ENCODE measurements at places on chromosomes 4 and X.

- no peak for DNase-seq
Observed at GRCh38 chr4:184792334-184792733, 33.4 kb downstream of the ACSL1 start.

- DNase-seq, result no peak
Observed at GRCh38 chr4:13910556-13910955, 283.0 kb upstream of the BOD1L1 start.

GRCh38 chr4:169922632-169923276 is 103.4 kb downstream of the MFAP3L start:
- DNase-seq, result no peak

- DNase-seq, result no peak
Observed at GRCh38 chr4:134935320-134935719, 733.7 kb upstream of the PABPC4L start.

DNA sequence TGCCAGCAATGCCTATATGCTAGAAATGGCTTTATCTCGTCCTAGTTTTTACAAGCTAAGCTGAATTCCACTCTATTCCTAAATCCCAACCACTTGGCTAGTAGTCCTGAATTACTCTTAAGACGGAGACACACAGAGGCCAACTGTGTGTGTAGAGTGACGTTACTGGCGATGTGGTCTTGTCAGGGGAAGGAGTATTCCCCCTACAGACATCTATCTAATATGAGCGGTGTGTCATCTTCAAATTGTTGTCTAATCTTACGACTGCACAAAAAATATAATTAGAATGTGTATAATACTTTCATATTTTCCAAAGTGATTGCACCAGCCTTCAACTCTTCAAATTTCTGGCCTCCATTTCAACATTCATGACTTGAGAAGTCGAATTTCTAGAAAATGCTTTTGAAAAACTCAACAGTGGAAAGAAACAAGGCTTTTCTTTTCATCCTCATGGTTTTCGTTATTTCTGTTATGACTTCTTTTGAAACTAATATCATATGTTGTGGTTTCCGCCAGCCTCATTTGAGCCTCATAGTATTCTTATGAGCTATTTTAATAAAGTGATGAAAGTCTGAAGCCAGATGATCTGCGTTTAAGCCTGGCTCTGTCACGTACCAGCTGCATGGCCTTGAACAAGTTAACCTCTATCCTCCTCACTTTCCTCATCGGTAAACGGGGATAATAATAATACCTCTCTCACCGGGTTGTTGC is 132.3 kb downstream of the SOWAHB start:
- DNase-seq, result no peak

DNA sequence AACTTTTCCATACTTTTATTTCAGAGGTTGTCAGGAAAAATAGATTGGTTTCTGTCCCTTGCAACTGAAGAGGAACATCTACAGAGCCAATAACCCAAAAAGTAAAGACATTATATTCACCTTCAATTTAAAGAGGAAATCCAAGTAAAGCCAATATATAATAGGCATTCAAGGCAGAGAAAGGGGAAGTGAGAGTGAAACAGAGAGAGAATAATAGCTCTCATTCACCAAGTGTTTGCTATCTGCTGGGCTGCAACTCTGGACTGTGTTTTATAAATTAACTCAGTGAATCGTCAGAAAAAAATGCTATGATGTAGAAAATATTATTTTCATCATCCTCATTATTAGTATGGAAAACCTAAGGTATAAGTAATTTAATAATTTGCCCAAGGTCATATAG is 448.5 kb downstream of the TRAM1L1 start:
- no peak for DNase-seq

DNA sequence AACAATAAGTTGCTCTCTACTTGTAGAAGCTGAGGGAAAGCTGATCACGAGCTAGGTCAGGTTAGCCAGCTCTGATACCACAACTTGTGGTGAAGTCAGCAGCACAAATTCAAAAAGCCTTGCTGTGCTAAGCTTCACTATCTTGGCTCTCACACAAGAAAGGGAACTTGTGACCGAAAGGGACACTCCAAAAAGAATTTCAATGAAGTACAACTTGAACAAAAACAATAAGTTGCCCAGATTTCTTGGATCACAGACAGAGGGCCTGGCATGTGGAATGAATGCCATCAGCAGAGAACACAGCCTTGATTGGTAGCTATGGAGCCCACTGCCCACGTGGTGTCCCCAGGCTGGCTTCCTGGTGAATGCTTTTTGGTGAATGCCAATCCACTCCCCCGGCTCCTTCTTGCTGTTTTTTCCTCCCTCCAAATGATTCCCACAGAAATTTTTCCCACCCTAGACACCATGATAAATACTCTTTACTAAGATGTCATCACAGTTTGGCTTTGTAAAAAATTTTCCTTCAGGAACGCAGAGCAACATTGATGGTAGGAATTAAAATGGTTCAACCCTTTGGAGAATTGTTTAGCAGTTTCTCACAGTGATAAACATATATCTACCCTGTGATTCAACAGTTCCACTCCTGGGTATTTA is 82.6 kb downstream of the ANXA3 start:
- no peak for DNase-seq

GRCh38 chr4:1715002-1715758 is 3.1 kb upstream of the SLBP start:
- no peak for DNase-seq

DNA sequence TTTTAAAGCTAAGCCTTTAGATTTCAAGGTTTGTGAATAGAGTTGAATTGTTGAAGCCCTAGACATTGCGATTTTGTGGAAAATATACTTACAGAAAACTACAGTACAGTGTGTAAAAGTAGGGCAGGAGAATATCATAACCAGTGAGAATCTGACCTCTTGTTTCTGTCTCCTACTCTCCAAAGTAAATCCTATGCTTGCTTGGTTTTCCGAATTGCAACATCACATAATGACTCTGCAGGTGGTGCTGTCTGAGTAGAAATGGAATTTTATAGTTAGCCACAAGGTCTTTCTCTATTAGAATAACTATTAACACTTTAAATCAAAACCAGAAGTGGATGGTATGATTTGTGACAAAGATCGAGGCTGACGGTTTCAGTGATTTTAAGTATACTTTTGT is 505.6 kb downstream of the RAPGEF2 start:
- DNase-seq, result no peak

DNA sequence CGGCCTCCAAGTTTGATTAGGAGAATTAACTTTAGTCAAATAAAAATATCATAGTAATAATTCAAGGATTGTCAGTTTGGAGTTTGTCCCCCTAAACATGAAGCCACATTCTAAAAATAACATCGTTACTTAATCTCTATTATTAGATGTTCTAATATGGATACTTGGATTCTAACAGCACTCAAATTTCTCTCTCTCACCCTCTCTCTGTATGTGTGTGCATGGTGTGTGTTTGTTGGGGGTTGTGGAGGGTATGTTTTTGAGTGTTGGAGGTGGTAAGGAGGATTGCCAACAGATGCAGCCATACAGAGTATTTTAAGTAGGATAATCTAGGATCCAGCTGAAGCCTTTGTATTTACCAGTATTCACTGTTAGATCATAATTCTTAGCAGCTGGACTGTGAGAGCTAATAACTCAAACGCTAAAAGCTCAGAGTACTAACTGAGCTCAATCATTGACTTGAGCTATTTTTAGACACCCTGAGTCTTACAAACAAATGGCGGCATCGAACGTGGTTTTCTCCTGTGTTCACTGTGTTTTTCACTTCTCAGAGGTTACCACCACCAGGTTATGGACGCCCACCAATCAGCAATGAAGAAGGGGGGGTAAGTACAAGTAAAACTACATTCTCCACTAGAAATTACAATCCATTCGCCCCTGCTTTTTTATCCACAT is 8.8 kb downstream of the ENAM start:
- no peak for DNase-seq

- DNase-seq, result no peak
Observed at GRCh38 chrX:141279476-141279875, 37.2 kb upstream of the SPANXC start.

DNA sequence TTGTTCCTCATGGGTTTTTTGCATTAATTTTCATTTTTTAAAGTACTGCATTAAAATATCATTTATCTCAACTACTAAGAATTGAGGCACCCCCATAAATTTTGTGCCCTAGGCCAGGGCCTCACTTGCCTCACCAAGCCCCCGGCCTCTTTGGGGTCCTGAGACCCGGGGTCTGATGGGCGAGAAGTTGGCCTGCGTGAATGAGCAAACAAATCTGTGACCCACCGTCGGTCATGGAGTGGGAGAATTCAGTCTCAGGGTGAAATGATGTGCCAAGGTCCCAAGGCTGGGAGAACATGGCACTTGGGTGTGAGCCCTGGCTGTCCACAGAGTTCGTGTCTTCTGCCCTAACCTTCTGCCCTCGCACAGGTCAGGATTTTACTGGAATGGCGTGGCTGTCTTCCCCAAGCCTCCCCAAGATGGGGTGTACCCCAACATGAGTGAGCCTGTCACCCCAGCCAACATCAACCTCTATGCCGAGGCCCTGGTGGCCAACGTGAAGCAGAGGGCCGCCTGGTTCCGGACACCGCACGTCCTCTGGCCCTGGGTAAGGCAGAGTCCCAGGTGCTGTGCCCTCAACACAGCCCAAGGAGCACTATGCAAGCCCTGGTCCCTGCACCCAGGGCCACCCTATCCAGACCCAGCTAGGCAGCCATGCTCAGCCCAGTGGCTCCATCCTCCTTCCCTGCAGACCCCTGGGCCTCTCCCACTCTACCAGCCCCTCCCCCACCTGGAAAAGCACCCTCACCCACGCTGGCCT is 18.0 kb downstream of the MAN2B2 start:
- no peak for DNase-seq

GRCh38 chr4:48081196-48081595 is 52.9 kb downstream of the TXK start:
- DNase-seq, result no peak
